ENCODE measurements at places on chromosomes 1 and 21. TPM values are rescaled to one million over a fixed set of nuclear protein-coding genes. Genes with fewer than 3 reads are reported as not detected.

Gene INSRR
- total RNA-seq: 0.78 TPM

Gene FCRL1
- not detected for total RNA-seq

Gene EFNA1
- total RNA-seq: not detected

Gene OR2L5
- total RNA-seq: not detected

Gene TPTE
- not detected for total RNA-seq
